ENCODE measurements at places on chromosomes 2 and 18. TPM values are rescaled to one million over a fixed set of nuclear protein-coding genes. Genes with fewer than 3 reads are reported as not detected.

NOL4 gene
- not detected for polyA plus RNA-seq

DNA sequence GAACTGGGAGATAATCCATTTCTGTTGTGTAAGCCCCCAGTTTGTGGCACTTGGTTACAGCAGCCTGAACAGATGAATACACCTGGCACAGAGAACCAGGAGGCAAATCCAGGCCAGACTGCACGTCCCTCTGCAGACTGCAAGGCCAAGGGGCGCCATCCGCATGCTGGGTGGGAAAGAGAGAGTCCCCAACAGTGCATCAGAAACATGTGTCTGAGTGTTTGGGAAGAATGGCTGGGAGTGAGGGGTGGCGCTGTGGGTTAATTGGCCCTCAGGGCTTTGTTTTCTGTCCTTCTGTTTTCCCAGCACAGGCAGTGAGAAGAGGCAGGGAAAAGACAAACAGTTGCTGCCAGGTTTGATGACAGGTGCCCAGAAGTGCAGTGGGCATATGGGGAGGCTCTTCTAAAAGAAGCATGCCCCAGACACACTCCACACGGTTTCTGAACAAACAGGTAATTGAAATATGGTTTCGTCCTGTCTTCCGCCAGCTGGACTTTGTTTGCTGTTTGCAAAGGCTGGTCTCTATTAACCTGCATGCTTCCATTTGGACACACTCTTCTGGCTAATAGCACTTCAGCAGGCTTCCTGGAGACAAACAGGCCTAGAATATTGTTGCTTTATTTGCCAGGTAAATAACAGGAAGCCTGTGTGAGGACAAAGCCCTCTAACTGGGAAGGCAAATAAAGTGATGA is 43.4 kb upstream of the SEC11C start:
- no peak for DNase-seq

- no peak for DNase-seq
These were observed 25.2 kb upstream of the TAF1B start for GRCh38 chr2:9818097-9818496.

DNA sequence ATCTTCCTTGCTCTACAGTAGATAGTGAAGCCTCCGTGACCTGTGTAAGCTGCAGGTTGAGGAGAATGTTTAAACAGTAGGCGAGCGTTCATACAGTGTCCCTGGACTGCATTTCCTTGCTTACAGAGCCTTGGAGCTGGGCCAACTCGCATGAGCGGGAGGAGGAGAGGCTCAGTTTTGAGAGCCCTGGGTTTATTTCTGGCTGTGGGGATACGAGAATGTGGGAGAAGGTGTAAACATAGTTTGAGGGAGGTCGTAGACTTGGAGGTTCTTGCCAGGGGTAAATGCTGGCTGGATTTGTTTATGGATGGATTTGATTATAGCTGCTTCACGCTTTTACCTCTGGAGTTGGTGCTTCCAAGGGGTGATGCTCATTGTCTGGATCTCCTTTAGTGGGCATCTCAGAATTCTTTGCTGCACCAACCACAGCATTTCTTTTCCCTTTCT is 20.8 kb downstream of the CRIM1 start:
- no peak for DNase-seq

DNA sequence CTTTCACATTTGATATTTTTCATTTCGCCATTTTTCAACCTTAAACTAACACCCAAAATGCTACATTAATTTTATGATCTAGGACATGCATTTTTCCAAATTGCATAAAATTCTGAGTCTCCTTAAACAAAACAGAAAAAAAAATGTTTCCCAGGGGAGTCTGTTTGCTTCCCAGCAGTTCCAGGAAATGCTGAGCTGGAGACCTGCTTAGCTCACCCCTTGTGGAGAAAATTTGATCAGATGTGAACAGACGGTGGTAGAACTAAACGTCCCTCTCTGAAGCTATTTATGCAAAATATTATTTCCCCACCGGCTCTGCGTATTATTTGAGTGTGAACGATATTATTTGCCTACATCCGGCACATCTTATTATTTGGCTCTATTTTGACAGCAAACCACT is 74.9 kb upstream of the AGAP1 start:
- DNase-seq = no peak

DNA sequence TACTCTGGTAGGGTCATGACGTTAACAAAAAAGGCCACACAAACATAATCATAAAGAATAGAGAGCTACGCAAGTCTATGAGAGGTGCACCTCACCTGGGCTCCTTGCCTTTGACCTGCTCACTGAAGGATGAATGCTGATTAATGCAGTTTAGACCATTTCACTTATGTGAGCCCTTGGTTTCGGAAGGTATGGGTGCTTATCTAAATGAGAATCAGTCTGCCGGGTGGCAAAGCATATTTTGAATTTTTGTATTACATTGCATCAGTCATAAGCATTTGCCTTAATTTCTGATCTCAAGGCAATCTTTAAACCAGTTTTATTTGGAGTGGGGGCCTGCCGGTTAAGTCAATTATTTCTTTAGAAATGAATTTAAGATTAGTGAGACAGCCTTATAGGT is 42.8 kb downstream of the SLC9A4 start:
- DNase-seq = no peak

GRCh38 chr18:62827397-62827796 is 112.1 kb downstream of the PHLPP1 start:
- DNase-seq = no peak

GRCh38 chr2:23460993-23461392 is 76.0 kb downstream of the KLHL29 start:
- DNase-seq = no peak

DNA sequence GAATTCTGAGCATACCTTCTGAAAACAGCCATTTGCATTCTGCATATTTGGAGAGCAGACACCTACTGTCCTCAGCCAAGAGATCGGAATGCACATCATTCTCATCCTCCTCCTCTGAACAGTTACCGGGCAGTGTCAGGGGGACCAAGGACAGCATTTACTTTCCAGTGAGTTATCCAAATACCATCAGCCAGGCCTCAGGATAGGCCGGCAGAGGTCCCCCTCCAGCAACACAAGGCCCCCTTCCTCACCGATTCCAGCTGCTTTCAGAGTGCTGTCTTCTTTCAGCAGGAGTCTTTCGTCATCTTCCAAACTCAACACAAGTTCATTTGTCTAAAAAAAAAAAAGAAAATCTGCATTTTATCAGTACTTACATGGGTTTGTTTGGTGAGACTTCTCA is 55.3 kb downstream of the C2orf76 start:
- no peak for DNase-seq

Data from CD4-positive, CD25-positive, alpha-beta regulatory T cell (primary cell).